ENCODE measurements at places on chromosomes 3 and 15.

GRCh38 chr3:67376416-67376815 lies 278.0 kb downstream of the SUCLG2 start:
- DNase-seq, result no peak

GRCh38 chr3:146189519-146190173 lies 28.7 kb upstream of the PLOD2 start:
- DNase-seq, result peak; percentile 71

DNA sequence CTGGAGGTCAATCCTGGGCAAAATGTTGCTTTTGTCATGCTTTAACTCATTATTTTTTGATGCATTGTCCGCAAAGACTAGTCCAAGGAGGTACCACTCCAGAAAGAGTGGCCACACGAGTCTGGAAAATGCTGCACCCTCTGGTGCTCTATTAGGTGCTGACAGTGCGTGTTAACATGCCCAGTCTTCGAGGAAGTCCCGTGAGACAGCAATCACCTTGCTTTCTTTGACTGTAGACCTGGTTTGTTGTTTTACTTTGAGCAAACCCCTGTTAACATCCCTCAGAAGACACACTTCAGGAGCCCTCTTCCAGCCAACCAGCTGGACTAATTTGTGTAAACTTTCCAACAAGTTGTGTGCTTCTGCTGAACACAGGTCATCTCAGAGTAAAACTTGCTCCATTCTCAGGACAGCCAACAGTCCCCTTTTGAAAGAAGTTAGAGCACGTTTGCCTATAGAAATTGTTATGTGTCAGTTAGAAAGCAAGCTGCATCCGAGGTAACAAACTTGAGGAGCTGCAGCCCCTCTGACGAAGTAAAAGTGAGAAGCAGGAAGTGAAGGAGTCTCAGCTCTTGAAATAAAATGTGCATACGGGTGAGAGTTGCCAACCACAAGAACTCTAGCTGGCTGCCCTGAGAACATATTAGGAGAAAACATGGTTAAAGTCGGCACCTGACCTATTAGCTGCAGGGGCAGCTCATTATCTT lies 205.0 kb downstream of the LPP start:
- DNase-seq, result no peak

GRCh38 chr15:79675982-79676381 lies 220.8 kb downstream of the MTHFS start:
- no peak for DNase-seq

- DNase-seq, result no peak
Observed at GRCh38 chr3:44429459-44429858, 48.0 kb downstream of the ZNF445 start.
